GM10248 (cell line): ENCODE measurements at places on chromosomes 2 and 18.

DNA sequence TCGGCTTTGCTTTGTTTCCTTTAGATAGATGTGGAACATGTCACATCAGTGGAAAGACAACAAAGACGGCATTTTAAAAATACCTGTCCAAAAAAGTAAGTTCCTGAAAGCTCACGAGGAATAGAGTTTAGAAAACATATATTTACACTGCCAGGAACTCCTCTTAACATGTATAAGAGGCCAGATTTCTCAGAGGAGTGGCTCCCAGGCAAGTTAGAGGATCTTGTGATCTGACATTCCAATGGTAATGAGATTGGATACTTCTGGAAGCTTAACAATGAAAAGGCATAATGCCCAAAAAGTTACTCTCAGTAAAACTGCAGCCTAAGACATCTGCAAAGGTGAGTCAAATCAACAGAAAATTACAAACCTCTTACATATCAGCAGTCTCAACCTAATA is 77.1 kb downstream of the CYRIA start:
- DNase-seq = no peak

DNA sequence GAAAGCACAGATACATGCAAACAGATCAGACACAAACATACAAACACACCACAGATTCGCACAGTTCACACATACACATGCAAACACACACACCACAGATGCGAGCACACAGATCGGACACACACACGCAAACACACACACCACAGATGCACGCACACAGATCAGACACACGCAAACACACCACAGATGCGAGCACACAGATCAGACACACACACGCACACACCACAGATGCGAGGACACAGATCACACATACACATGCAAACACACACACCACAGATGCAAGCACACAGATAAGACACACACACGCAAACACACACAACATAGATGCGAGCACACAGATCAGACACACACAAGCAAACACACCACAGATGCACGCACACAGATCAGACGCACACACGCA is 149.0 kb downstream of the PXDN start:
- DNase-seq = no peak

DNA sequence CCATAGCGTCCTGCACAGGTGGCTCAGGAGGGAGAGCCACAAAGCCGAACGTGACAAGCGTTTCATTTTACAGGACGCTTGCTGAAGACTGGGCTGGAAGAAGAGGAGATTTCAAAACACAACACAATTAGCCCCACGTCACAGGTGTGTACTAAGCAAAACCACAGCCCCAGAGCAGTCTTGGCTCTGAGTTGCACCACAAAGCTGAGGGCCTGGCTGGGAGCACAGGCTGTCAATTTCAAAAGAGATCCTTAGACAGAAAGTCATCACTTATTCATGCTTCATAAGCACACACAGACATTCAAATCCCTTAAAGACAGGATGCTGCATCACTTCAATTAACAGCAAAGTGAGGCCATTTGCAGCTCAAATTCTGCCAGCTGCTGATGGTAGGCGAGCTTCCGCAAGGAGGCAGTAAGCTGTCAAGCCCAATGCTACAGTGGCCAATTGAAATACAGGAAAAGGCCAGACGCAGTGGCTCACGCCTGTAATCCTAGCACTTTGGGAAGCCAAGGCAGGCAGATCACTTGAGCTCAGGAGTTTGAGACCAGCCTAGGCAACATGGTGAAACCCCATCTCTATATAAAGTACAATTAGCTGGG is 79.6 kb downstream of the SKA1 start:
- no peak for DNase-seq

- no peak for DNase-seq
Observed at GRCh38 chr2:165149439-165149838, 54.4 kb downstream of the SCN3A start.

GRCh38 chr2:118105497-118105896 is 17.2 kb downstream of the INSIG2 start:
- DNase-seq = no peak

- peak; percentile 90 for DNase-seq
Observed at GRCh38 chr2:45611020-45611859, at the start of gene SRBD1. Gene SRBD1, minus strand, starts transcription at chr2:45611267. Its CDS starts 5,826 bp downstream, at chr2:45605441.

- no peak for DNase-seq
Observed at GRCh38 chr2:231688719-231689118, 19.6 kb upstream of the PTMA start.

DNA sequence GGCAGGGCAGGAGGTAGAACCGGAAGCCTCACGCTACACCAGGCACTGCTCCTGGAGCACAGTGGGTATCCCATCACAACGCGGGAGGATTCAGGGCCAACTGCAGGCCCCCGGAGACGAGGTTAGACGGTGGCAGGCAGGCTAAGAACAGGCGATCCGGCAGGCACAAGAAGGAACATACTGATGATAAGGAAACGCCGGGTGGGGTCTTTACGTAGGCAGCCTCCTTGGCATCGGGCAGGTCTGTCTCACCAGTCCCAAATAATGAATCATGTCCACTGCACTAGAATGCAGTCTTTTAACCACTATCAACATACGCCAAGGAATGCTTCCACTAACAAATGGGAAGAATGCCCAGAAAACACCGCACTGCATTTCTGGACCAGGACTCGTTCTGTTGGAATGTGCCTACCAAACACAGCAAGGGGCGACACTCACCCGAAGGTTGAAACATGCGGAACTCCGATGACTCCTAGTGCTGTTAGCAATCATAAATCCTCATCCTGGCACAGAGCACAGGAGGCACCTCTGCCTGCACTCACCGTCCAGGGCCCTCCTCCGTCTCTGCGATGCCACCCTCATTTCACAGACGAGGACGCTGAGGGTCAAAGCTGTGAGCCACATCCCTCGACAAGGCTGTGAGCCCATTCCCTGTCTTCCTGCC is 35.2 kb downstream of the ZNF516 start:
- no peak for DNase-seq

DNA sequence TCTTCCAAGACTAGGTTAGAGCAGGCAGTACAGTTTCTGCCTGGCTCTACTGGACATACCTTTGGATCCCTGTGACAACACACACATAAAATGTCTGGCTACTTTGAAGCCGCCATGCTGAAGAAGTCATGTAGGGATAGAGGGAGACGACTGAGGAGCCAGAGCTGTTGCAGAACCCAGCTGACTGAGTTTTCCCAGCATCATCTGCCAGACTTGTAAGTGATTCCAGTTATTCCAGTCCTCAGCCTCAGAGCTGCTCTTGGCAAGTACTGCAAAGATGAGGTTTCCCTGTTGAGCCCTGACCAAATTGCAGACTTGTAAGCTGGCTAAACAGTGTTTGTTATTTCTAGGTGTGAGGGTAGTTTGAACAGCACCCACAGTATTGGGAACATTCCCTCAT is 31.5 kb upstream of the TSPYL6 start:
- no peak for DNase-seq

DNA sequence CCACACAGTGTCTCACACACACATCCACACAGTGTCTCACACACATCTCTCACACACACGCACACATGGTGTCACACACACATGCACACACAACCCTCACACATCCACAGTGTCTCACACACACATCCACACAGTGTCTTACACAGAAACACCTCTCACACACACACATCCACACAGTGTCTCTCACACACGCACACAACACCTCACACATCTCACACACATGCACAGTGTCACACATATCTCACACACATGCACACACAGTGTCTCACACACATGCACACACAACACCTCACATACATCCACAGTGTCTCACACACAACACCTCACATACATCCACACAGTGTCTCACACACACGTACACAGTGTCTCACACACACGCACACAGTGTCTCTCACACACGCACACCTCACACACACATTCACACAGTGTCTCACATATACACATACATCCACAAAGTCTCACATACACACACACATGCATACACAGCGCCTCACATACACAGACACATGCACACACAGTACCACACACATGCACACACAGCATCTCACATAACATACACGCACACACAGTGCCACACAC is 473.9 kb upstream of the HS6ST1 start:
- DNase-seq = no peak

DNA sequence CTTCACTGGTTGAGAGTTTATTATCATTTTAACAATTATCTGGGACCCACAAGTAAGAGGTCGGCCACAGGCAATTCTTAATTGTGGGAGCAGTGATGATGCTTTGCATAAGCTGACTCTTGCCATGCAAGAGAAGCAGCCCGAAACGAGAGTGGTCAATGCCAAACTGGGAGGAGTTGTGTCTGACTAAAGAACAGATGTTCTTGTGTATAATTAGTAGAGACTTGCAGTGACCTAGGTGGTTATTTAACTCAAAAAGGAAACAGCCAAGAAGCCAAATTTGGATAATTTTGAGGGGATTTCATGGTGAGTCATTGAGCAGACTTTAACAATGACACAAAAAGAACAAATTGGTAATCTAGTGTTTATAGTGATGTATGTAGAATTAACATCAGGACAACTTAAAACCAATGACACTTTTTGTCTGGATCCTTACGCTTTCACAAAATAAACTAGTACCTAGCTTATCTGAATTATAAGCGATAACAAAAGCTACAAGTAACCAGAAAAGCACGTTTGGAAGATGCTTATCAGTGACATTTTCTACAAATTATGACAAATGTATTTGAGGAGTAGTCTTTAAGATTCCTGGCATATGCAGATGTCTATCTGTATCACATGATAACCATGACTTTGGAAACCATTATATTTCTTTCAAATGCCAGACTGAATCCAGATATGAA is 184.7 kb upstream of the DLGAP1 start:
- DNase-seq = peak; percentile 27

GRCh38 chr18:56723068-56723467 is 71.9 kb downstream of the WDR7 start:
- no peak for DNase-seq

- no peak for DNase-seq
Observed at GRCh38 chr2:32941944-32942690, 4.6 kb upstream of the LTBP1 start.

GRCh38 chr2:79770926-79771325 is 258.1 kb downstream of the CTNNA2 start:
- DNase-seq = no peak

DNA sequence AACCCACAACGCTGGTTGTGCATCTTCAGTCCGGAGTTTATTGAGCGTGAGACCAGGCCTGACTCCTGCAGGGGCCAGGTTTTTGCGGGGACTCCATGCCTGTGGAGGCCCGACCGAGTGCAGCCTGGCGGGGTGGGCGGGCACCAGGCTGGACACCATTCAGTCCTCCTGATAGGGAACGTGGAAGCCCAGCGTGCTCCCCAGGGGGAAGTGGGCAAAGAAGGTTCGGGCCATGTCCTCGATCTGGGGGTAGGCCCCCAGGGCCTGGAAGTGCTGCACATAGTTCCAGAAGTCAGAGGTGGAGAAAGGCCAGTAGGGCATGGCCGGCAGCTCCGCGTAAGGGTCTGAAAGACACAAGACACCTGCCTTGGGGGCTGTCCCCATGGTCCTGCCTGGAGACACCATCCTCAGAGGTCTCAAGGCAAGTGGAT is 1.4 kb downstream of the OTOS start:
- DNase-seq = no peak

- no peak for DNase-seq
Observed at GRCh38 chr2:134248913-134249312, 5.0 kb upstream of the MGAT5 start.

DNA sequence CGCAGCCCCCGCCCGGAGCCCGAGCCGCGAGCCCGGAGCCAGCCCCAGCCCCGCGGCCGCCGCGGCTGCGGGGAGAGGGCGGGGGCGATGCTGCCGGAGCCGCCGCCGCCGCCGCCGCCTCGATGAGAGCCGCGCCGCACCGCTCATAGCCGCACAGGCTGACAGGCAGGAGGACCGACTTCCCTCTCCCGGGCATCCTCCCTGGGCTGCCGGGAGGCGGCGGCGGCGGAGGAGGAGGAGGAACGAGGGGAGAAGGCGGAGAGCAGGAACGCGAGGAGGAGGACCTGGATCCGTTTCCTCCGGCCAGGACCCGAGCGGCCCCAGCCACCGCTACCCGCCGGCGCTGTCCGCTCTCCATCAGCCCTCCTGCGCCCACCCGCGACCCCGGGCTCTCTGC is 370 bp downstream of the KLHL29 start:
- DNase-seq = peak; percentile 41
